ENCODE measurements at places on chromosomes 7 and 10.

GRCh38 chr10:80694930-80695329 lies 157.2 kb downstream of the SH2D4B start:
- ATAC-seq: no peak

GRCh38 chr7:12690041-12690878 lies 2.8 kb downstream of the ARL4A start:
- ATAC-seq: no peak

- no peak for ATAC-seq
These were observed 374.8 kb upstream of the KIAA1217 start for GRCh38 chr10:23834091-23834490.

DNA sequence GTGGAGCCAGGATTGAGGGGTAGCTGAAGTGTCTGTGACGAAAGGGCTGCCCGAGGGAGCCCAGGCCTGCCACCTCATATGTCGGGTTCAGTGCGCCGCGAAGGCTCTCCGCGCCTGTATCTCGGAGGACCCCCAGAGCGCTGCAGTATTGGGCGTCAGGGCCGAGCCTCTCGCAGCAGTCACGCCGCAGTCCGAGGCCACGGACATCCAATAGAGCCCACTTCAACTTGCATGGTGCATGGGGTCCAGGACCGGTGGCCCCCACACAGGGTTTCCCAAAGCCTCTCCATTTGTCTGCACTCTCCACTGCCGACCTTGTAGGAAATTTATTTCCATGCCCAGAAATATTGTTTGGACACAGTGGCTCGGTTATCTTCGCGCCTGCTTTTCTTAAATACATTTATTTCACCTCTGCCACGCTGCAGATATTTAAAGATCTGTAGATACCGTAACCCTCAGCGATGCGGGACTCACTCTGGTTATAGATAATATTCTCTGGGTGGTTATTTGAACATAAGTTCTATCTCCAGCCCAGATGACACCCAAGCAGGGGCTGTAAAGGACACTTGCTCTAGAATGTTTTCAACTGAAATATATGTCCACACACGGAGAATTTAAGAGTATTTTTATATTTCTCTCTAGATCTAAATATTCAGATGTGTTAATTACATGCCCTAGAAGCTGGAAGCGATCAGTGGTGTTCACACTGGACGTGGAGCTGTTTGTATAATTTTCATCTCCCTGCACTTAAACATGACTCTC lies 5.1 kb upstream of the ZNF503 start:
- no peak for ATAC-seq

- ATAC-seq: no peak
These were observed 3.0 kb upstream of the EBF3 start for GRCh38 chr10:129966889-129967578.

- no peak for ATAC-seq
These were observed 165.6 kb upstream of the FAM3C start for GRCh38 chr7:121561717-121562116.

DNA sequence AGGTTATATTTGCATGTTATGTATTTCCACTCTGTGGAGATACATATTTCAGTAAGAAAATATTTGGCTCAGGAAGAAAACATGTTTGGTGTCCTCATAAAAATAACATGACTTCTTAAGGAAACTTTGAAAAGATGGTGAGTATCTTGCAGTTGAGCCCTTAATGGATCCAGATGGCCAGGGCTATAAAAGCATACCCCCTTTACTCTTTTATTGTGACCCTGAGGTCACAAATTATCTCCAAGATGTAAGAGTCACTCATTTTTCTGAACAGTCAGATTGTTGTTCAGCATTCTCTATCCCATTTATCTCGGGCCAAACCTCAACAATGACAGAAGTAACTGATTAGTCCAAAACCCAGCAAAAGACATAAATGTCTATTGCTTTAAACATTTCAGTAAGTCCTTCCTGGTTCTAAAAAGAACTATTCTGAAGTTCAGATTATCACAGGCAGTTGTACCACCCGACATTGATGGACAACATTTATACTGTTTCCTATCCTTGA lies 539.4 kb downstream of the PARD3 start:
- ATAC-seq: no peak

DNA sequence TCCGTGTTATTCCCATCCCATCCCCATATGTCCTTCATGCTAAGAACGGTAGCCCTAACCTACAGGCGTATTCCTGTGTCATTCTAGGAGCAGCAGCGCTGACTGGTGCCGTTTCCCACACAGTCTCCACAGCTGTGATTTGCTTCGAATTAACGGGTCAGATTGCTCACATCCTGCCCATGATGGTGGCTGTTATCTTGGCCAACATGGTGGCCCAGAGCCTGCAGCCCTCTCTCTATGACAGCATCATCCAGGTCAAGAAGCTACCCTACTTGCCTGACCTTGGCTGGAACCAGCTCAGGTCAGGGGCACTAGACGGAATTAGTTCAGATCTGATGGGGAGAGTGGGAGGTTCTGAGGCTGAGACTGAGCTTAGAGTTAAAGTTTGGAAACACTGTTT lies 20.7 kb downstream of the FAM131B start:
- no peak for ATAC-seq

DNA sequence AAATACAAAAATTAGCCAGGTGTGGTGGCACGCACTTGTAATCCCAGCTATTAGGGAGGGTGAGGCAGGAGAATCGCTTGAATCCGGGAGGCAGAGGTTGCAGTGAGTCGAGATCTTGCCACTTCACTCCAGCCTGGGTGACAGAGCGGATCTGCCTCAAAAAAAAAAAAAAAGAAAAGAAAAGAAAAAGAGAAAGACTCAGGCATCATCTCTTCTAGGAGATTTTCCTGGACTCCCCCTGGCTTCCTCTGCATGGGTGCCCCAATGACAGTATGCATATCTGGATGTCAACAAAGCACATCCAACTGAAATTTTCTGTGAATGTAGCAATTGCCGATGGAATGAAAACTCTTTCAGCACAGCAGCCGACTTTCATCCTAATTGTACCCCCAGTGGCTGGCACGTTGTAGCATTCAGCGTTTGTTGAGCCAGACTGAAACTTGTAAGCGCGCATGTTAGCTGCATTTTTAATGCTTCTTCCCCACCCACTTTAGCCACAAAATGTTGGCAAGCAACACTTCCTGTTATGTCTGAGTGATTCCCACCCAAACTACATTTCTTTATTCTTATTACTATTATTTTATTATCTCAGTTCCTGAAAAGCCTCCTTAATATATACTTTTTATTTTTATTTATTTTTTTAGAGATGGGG lies 70.2 kb downstream of the PRTFDC1 start:
- ATAC-seq: no peak

GRCh38 chr7:83060218-83060617 lies 102.5 kb downstream of the PCLO start:
- no peak for ATAC-seq

GRCh38 chr7:317643-318405 lies 27.9 kb downstream of the FOXL3 start:
- no peak for ATAC-seq

- ATAC-seq: no peak
These were observed 27.8 kb downstream of the NMT2 start for GRCh38 chr10:15140698-15141097.

DNA sequence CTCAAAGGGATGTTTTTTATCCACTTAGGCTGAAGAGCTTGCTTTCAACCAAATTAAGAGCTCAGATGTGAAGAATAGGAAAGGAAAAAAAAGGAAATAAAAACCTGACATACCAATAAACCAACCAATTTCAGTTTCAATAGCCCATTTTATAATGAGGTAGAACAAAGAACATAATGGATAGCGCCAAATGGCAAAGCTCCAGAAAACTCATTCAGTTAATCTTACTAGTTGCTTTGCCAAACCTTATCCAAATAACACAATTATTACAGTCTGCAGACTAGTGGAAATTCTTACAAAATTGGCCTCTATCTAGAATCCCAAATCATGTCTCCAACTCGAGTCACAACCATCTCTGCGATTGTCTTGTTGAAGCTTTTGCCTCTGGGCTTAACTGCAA lies 337.0 kb downstream of the CRPPA start:
- ATAC-seq: no peak

DNA sequence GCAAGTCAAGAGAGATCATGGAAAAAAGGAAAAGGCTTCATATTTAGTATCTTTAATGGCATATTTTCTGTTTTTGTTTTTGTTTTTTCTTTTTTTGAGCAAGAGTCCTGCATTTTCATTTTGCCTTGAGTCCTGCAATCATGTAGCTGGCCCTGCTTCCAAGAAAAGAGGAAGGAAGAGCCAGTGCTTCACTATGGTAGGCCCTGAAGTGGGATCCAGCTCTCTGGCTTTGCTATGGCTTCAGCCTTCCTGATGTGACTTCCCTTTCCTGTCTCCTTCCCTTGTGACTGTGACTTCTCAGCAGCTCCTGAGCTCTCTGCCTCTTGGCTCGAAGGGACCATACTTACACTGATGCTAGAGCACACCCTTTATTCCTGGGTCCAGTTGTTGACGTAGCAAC lies 512.3 kb downstream of the INHBA start:
- no peak for ATAC-seq

DNA sequence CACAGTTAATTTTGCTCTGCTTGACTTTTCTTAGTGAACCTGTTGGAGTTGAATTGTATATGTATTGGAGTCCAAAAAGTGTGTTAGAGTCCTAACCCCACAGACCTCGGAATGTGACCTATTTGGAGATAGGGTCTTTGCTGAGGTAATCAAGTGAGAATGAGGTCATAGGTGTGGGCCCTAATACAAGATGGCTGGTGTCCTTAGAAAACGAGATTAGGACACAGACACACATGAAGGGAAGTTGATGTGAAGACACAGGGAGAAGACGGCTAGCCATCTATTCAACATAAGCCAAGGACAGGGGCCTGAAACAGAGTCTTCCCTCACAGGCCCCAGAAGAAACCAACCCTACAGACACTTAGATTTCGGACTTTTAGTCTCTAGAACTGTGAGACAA lies 260.6 kb upstream of the NEBL start:
- ATAC-seq: no peak

- ATAC-seq: no peak
These were observed 191.8 kb upstream of the CXCL12 start for GRCh38 chr10:44576702-44577191.

GRCh38 chr7:36137258-36137657 lies 15.8 kb upstream of the EEPD1 start:
- no peak for ATAC-seq

DNA sequence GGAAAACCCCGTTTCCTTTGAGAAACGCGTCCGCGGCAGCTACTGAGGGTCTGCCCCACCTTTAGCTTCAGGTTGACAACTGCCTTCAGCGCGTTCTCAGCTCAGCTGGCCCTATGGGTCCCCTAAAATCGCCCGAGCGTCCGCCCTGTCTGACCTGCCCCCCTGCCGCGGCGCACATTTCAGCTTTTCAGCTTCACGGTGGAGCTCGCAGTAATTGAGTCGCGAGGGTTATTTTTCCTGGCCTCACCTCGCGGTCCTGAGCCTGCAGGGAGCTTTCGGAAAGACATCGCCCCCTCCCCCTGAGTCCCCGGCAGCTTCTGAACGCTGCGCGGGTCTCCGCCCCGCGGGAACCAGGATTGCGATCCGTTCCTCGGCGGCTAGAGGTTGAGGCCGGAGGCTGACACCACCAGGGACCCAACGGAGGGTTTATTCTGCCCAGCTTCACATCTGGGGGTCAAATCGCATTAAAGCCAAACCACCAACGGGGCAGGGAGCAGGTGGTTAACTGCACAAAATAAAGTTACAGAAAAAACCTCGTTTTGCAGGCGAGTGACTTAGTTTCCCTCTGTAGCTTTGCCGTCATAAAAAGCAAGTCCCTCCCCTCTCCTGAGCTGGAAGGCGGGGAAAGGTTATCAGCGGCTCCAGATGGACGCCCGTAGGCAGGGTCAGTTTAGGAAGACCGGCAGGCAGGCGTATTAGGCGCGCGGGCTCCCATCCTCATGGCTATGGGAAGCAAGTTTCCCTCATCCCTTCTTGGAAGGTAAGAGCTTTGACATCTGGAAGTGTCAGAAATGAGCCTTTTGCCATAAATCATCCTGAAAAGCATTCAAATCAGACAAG lies 11.0 kb downstream of the TWIST1 start:
- ATAC-seq: no peak

DNA sequence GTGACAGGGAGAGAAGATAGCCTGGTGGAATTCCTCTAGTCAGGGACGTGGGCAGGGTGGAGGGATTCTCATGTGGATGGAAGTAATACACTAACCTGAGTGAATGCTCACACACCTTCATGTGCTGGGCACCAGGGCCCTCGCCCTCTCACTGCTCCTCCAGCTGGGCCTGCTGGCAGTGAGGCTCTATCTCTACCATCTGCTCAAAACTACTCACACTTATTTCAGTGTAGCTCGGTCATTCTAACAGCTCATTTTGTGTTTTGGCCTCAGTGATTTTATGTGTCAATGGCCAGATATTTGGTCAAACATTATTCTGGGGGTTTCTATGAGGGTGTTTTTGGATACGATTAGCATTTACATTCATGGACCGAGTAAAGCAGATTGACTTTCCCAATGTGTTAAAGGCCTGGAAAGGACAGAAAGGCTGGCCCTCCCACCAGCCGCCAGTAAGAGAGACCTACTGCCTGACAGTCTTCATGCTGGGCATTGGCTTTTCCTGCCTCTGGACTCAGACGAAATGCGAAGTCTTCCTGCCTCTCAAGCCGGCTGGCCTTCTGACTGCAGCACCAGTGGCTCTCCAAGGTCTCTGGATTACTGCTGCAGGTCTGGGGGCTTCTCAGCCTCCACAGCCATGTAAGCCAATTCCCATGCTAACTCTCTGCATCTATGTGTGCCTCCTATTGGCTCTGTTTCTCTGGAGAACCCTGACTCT lies 335.4 kb downstream of the CXCL12 start:
- no peak for ATAC-seq

- ATAC-seq: peak; percentile 77
These were observed 144.6 kb downstream of the NRCAM start for GRCh38 chr7:108311446-108312168.

- ATAC-seq: no peak
These were observed 24.0 kb upstream of the ABLIM1 start for GRCh38 chr10:114682121-114682520.

GRCh38 chr10:113019692-113020474 lies 69.8 kb downstream of the TCF7L2 start:
- ATAC-seq: no peak

- no peak for ATAC-seq
These were observed 31.8 kb downstream of the KLRG2 start for GRCh38 chr7:139451638-139452037.

- ATAC-seq: no peak
These were observed 272.9 kb downstream of the MAGI2 start for GRCh38 chr7:79180533-79180932.

GRCh38 chr10:114685456-114685855 lies 27.4 kb upstream of the ABLIM1 start:
- no peak for ATAC-seq

- ATAC-seq: no peak
These were observed 267.2 kb upstream of the LRGUK start for GRCh38 chr7:133859871-133860450.

Measured in esophagus mucosa (tissue), 1 donor.